ENCODE measurements at places on chromosomes 7 and 10.

DNA sequence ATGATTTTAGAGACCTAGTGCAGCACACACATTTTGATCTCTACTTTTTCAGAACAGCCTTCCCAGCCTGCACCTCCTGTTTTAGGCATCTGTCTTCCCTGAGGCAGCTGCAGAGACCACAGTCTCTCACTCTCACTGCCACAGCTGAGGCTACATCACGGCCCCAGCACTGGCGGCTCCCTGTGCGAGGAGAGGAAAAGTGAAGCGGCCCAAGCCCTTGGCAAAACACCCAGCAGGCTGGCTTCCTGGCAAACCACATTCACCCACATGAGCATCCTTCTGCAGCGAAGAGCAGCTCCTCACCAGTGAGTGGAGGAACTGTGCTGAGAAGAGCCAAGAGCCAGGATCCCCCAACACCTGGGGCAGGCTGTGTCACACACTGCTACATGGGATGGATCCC, 14.0 kb downstream of the HUS1 start:
- no peak overlapping the region for H3K4me3 ChIP-seq
- no peak for DNase-seq
- peaks cover 76% of the 10 kb centered on the region for H3K36me3 ChIP-seq
- no peak overlapping the region for H3K27ac ChIP-seq
- H3K4me1 ChIP-seq = peaks cover 20% of the 10 kb centered on the region

DNA sequence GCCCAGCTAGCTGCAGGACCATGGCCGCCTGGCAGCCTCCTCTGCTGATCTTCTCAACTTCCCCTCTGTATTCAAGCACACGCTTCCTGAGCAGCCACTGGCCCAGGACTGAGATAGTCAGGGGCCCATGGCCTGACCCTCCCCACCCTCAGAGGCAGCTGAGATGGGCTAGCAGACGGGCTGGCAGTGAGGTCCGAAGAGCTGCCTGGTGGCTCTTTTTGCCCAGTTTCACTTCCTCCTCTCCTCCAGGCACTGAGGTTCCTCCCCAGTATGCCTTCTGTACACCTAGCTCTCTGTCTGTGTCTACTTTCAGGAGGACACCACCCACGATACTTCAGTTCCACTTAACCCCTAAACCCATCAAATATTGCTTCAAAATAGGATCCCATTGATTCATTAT, 395.6 kb downstream of the TNS3 start:
- H3K36me3 ChIP-seq = no peaks in the 10 kb centered on the region
- no peak overlapping the region for H3K4me3 ChIP-seq
- no peak overlapping the region for H3K27ac ChIP-seq
- DNase-seq = peak; percentile 35
- no peaks in the 10 kb centered on the region for H3K27me3 ChIP-seq

DNA sequence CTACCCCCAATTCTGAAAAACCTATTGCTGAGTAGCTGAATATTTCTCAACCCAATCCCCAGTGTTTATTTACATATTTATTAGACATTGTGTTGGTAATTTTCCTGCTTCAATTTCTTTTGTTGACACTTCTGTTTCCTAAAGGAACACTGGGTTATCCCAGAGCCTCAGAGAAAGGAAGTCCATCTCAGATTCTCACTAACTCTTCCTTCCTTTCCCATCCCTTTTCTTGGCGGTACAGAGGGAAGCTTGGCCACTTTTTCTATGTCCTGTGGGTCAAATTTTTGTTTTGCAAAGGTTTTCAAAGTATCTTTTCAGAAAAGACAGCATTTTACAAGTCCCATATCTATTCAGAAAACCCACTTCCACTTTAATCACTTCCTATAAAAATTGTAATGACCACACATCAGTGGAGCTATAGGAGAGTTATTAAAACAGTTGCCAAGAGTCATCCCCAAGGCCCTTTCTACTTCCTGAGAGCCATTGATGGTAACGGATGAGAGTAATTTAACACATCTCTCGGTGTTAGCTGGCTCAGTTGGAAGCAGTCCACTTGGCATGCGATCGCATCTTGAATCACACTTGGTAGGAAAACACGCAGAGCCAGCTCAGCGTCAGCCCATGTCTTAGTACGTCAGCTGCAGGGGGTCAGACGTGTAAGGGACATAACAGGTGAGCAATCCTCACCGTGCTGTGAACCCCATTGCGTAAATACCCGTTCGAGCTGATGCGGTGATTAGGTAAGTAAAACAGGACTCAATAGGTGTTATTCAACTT, 231.1 kb upstream of the ADARB2 start:
- peaks cover 7% of the 10 kb centered on the region for H3K27me3 ChIP-seq
- DNase-seq = no peak

DNA sequence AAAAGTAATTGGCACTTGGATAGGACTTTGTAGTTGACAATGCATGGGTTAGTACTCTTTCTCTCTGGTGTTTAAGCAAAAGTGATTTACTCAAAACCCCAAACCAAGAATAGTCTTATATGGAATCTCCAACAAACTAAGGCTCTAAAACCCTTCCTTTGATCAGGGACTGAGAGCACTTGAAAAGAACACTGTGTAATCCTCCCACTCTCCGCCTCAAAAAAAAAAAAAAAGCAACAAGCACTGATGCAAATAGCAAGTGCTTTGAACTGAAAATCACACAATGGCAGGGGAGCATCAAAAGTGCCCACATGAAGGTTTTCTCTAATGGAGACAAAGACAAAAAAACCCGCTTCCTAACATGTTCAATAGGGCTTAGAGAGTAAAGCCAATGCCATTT, 467.9 kb upstream of the AUTS2 start:
- H3K27ac ChIP-seq = no peak overlapping the region
- H3K4me1 ChIP-seq = peaks cover 2% of the 10 kb centered on the region
- H3K27me3 ChIP-seq = peaks cover 50% of the 10 kb centered on the region
- DNase-seq = no peak
- no peak overlapping the region for H3K4me3 ChIP-seq

- DNase-seq = no peak
- no peaks in the 10 kb centered on the region for H3K36me3 ChIP-seq
- H3K4me3 ChIP-seq = no peak overlapping the region
- no peak overlapping the region for H3K27ac ChIP-seq
These were observed 171.0 kb upstream of the NEBL start for GRCh38 chr10:21068026-21068656.

GRCh38 chr10:116810120-116810500, 39.2 kb upstream of the ENO4 start:
- no peaks in the 10 kb centered on the region for H3K4me1 ChIP-seq
- no peak overlapping the region for H3K4me3 ChIP-seq
- no peaks in the 10 kb centered on the region for H3K36me3 ChIP-seq
- no peak for DNase-seq
- no peak overlapping the region for H3K27ac ChIP-seq
- H3K27me3 ChIP-seq = peaks cover 21% of the 10 kb centered on the region

- no peak for DNase-seq
- peaks cover 8% of the 10 kb centered on the region for H3K27me3 ChIP-seq
- no peaks in the 10 kb centered on the region for H3K36me3 ChIP-seq
- no peak overlapping the region for H3K4me3 ChIP-seq
These were observed 427.1 kb upstream of the ZMIZ1 start for GRCh38 chr10:78641693-78642092.

DNA sequence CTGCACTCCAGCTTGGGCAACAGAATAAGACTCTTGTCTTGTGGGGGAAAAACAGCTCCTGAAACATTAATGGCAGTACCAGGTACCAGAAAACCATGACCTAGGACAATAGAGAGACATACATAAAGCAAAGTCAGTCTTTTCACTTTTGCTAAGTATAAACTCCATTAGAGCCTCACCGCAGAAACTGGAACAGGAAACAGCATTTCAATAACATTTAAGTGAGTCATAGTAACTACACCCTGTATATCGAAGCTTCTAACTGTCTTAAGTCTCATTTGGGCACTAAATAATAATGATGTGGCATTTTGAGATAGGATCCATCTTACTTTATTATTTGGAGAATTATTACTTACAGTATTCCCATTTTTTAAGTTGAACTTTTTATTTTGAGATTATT, 517.8 kb upstream of the CELF2 start:
- H3K36me3 ChIP-seq = no peaks in the 10 kb centered on the region
- no peaks in the 10 kb centered on the region for H3K4me1 ChIP-seq
- H3K4me3 ChIP-seq = no peak overlapping the region
- DNase-seq = no peak
- peaks cover 4% of the 10 kb centered on the region for H3K27me3 ChIP-seq

DNA sequence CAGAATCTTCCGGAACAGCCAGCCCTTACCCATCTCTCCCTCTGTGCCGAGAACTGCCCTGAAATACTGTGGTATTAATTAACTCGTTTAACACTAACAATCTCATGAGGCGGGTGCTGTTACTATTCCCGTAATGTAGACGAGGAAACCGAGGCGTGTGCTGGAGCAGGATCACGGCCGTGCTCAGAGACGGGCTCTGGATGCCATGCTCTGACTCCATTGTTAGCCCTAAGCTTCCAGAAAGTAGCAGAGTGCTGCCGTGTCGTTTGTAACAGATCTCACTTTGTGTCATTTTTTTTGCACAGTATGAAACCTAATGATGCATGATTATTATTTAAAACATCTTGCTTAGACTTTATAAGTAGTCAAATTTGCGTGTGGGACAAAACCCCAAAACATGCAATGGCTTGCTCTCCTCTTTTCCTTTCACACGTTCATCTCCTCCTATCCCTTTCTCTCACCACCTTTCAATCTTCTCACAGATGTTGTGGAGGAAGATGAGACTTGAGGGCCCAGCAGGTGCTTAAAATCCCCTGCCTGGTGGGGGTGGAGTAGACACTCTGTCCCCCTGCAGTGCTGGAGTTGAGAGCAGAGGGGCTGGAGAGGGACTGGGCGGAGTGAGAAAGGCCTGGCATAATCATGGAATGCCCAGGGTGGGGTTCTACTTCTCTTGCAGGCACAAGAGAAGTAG, 482 bp upstream of the ACTR3C start:
- H3K27me3 ChIP-seq = no peaks in the 10 kb centered on the region
- peak overlapping the region; percentile 98 for H3K27ac ChIP-seq
- peaks cover 34% of the 10 kb centered on the region for H3K36me3 ChIP-seq

- no peaks in the 10 kb centered on the region for H3K4me1 ChIP-seq
- no peak overlapping the region for H3K4me3 ChIP-seq
- H3K36me3 ChIP-seq = peaks cover 79% of the 10 kb centered on the region
- H3K27me3 ChIP-seq = no peaks in the 10 kb centered on the region
- no peak overlapping the region for H3K27ac ChIP-seq
- DNase-seq = no peak
These were observed 31.1 kb downstream of the PSAP start for GRCh38 chr10:71819985-71820384.

- H3K27me3 ChIP-seq = no peaks in the 10 kb centered on the region
- H3K27ac ChIP-seq = no peak overlapping the region
- no peaks in the 10 kb centered on the region for H3K4me1 ChIP-seq
- peaks cover 7% of the 10 kb centered on the region for H3K36me3 ChIP-seq
- no peak overlapping the region for H3K4me3 ChIP-seq
These were observed 32.2 kb upstream of the CUBN start for GRCh38 chr10:17161775-17162174.
